ENCODE measurements at places on chromosomes 12 and 14. TPM values are rescaled to one million over a fixed set of nuclear protein-coding genes. Genes with fewer than 3 reads are reported as not detected.

- peaks cover 77% of the 10 kb centered on the region for H3K4me1 ChIP-seq
- peak overlapping the region; percentile 93 for H3K27ac ChIP-seq
- peaks cover 15% of the 10 kb centered on the region for H3K36me3 ChIP-seq
These were observed 6.2 kb downstream of the TBX5 start for GRCh38 chr12:114399664-114400211.

The JAG2 gene
- 16.6 TPM for total RNA-seq

The RIMBP2 gene
- 0.83 TPM for total RNA-seq

DNA sequence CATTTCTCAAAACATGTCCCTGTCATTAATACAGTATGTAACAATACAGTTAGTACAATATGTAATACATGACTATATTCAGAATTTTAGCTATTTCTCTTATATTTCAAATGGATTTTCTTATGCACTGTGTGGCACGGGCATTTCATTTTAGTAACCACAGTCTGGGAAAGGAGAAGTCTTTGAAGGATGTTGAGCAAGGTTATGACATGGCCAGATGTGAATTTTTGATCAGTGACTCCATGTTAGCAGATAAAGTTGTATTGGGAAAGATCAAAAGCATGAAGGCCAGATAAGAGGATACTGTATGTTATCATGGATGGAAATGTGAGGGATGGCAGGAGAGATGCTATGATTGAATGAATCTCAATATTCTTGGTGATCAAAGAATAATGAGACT is 285.2 kb downstream of the NAV3 start:
- no peak for DNase-seq
- H3K27me3 ChIP-seq, result no peaks in the 10 kb centered on the region
- no peaks in the 10 kb centered on the region for H3K4me1 ChIP-seq
- H3K4me3 ChIP-seq, result no peak overlapping the region

- peaks cover 15% of the 10 kb centered on the region for H3K36me3 ChIP-seq
- H3K27ac ChIP-seq, result peak overlapping the region; percentile 40
- peaks cover 100% of the 10 kb centered on the region for H3K4me1 ChIP-seq
- DNase-seq, result no peak
- no peak overlapping the region for H3K4me3 ChIP-seq
- no peaks in the 10 kb centered on the region for H3K27me3 ChIP-seq
These were observed 28.8 kb downstream of the FERMT2 start for GRCh38 chr14:52922059-52922458.

GRCh38 chr12:76444408-76444984 is 96.3 kb upstream of the BBS10 start:
- no peak overlapping the region for H3K4me3 ChIP-seq
- no peaks in the 10 kb centered on the region for H3K36me3 ChIP-seq
- H3K27me3 ChIP-seq, result no peaks in the 10 kb centered on the region
- no peak overlapping the region for H3K27ac ChIP-seq
- H3K4me1 ChIP-seq, result no peaks in the 10 kb centered on the region
